ENCODE measurements at places on chromosomes 6 and 20. TPM values are rescaled to one million over a fixed set of nuclear protein-coding genes. Genes with fewer than 3 reads are reported as not detected.

GRCh38 chr20:11677428-11677827, 240.3 kb upstream of the BTBD3 start:
- DNase-seq: no peak

DNA sequence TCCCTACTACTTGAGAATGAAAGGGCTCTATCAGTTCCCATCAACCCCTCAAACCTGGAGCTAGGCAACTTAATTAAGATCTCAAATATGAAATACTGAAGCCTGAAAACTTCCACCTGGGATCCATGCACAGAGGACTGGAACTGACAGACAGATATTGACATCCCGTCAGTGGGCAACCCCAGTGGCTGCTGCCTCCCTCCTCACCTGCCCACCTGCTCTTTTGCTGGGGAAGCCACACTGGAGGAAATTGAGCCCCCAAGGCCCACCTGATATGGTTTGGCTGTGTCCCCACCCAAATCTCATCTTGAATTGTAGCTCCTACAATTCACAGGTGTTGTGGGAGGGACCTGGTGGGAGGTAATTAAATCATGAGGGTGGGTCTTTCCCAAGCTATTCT, 192.8 kb downstream of the LRFN2 start:
- DNase-seq: no peak

DNA sequence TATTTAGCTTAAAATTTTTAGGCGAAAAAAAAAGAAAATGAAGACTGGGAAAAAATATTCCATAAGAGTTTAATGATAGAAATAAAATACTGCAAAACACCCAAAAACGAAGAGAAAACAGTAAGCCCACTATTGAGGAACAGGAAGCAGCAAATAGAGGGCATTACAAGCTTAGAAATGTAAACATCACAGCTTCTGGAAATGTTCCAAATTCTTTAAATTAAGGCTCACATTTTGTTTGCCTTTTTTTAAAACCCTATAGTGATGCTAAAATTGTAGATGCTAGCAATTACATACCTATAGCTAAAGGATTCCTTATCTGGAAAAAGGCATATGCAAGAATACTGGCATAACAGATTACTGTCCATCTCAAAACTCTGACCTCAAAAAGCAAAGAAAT, 248.6 kb downstream of the KHDRBS2 start:
- no peak for DNase-seq

DNA sequence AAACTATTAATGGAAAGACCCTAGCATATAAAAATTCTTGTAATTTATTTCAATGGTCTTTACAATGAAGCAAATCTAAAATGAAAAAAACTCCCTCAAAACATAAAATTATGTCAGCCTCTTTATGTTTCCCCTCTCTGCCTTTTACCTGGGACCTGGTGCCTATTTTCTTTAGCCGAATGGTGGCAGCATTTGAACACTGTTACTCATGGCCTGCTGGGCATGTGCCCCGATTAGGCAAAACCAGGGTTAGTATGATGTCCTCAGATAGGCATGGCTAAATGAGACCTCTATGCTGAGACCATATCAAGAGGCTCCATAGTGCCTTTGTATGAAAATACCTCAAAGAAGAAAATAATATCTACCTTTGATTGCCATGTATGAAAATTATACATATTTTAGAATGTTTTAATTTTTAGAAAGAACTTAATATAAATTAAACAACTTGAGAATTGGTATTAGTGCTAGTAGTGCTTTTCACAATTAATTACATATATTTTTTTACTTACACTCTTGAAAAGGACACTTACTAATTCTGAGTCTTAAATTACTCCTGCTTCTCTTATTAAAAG, 22.5 kb upstream of the C6orf58 start:
- DNase-seq: peak; percentile 59

- DNase-seq: no peak
Observed at GRCh38 chr6:158150701-158151100, 17.4 kb downstream of the SERAC1 start.

THEMIS gene
- total RNA-seq: not detected

DNA sequence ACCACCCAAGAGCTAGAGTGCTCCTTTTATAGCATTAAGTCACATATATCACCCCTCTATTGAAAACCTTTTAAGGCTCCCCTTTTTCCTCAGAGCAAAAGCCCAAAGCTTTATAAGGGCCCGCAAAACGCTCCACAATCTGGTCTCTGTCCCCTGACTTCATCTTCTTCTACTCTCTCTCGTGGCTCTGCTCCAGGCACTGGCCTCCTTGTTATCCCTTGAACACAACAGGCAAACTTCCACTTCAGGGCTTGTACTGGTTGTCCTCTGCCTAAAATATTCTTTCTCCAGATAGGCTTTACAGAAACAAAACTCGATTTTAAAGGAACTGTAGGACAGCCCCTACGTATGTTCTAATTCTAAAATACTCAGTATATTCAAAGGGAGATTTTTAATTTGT, 44.0 kb upstream of the SPDEF start:
- no peak for DNase-seq

OR2H1 gene
- total RNA-seq: not detected

BCAS1 gene
- total RNA-seq: not detected

- DNase-seq: no peak
Observed at GRCh38 chr6:162190981-162191380, 536.6 kb downstream of the PRKN start.

BPIFB2 gene
- total RNA-seq: not detected

DNA sequence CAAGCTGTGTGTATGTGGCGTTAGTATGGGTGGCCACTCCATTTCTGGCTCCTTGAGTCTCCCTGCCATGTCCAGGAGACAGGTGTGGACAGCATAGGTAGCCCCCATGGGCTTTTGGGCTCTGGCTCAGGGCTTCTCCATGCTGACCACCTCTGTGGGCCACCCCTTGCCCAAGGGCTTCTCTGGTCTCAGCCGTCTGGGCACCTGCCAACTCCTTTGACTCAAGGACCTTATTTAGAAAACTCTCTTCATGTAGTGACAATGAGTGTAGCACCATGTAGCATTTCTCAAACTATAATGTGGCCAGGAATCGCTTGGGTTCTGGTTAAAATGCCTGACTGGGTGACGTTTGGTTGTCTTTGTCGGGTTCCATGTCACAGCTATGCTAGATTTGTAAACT, 5.1 kb upstream of the GTSF1L start:
- DNase-seq: no peak

POU5F1 gene
- total RNA-seq: 1.5 TPM

APMAP gene
- total RNA-seq: 60.6 TPM

KCNQ5 gene
- 28.9 TPM for total RNA-seq

ZNF391 gene
- 3.7 TPM for total RNA-seq

BPIFB1 gene
- total RNA-seq: not detected

- no peak for DNase-seq
Observed at GRCh38 chr6:156844089-156844488, 66.9 kb downstream of the ARID1B start.

GRCh38 chr20:59207742-59208357, 44.2 kb downstream of the ZNF831 start:
- DNase-seq: peak; percentile 31

CGA gene
- total RNA-seq: 0.53 TPM

RAMACL gene
- 0.14 TPM for total RNA-seq

DNA sequence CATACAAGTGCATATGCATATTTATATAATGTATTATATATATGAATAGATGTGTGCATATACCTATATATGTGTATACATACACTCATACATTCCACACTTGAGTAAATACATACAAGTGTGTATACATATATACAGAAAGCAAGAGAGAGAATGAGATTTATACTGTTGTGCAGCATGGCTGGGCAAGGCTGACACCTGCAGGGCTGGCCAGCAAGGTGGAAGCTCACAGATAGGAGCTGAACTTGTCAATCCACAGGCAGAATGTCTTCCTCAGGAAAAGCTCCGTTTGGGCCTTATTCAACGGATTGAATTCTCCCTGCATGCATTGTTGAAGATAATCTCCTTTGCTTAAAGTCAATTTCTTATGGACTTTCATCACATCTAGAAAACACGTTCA, 256.7 kb downstream of the ZNF217 start:
- DNase-seq: no peak

KIAA1755 gene
- not detected for total RNA-seq

BTN1A1 gene
- not detected for total RNA-seq

- peak; percentile 67 for DNase-seq
Observed at GRCh38 chr6:89432875-89433251, at the start of gene ANKRD6. Gene ANKRD6, plus strand, starts transcription at chr6:89433152. Its CDS starts 133,825 bp downstream, at chr6:89566977.

DCDC2 gene
- 0.06 TPM for total RNA-seq

DNA sequence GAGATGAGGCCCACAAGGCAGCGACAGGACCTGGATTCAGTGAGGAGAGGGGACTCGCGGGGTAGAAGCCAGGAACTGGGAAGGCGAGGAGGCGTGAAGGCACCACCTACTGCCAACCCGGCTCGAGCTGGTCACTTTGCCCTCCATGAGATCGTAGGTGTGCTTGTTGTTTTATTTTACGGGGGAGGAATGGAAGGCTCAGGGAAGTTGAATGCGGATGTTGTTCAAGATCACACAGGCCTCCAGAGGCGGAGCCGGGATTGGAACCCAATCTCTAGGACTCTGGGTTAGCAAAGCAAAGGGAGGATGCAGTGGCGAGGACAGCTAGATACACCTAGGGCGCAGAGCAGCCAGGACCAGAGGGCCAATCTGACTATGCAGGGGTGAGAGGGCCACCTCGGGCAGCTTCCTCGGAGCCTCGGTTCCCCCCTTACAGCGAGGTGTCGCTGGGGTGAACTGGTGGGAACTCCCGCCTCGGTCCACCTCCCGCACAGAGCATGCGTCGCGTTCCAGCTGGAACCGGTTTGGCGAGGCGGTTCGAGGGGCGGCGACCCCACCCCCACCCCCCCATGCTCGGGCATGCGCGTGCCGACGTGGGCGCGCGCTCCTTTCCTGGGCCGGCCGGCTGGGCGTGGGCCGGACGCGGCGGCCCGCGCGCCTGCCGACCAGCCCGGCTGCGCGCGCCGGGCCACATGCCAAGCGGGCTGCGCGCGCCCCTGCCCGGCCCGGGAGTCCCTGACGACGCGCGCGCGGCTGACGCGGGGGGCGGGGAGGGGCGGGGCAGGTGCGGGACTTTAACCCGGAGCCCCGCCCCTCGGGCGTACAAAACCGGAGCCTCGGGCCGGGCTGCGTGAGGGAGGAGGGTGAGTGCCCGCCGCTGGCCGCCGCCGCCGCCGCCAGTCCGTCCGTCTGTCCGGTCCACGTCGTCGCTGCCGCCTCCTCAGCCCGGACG, 80.4 kb upstream of the MYL9 start:
- DNase-seq: peak; percentile 96

DNA sequence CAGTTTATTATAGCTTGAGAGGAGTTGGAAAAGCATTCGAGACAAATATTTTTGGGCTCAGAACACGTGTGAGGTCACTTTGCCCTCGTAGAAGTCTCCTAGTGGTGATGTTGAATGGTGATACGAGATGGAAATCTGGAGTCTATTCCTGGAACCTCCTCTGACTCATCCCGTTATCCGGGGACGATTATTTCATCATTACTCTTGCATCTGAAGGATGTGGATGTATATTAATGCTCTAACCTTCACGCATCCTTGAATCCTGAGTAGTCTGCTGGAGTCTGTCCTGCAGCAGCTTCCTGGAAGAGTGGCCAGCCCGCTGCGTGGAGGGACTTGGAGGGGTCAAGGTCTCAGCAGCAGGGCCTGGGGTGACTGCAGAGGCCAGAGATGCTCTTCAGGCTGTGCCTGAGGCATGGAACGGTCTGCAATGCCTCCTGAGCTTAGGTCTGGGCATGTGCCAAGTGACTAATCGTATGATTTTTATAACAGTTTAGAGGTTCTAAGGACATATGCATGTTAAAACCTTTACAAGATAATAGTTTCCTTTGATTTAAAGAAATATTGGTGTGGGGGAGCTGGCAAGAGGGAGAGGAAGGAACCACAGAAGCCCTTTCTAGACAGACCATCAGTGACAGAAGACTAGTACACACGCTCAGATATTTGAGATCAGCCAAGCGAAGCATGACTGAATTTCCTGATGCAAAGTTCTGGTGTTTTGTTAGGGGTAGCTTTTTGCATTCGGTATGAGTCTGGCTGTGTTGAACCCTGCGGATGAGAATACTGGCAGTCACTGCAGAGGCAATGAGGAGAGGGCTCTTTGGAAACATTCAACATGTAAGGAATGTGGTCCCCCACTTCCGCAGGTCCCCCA, 400.2 kb downstream of the QKI start:
- peak; percentile 52 for DNase-seq

DNA sequence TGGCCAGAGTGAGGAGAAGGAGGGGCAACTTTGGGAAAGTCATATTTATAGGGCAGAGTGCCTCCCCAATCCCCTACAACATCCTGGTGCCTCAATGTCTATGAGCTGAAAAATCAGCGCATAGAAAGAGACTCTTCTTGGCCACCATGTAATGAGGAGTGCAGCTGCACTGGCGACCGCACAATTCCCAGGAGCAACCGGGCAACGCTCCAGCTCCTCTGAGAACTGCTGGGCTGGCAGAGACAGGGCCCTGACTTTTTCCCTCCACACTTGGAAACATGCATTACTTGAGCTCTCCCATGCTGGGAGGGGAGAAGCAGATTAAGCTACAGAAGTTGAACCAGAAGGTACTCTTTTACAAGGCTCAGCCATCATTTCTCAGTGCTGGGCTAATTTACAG, 31.4 kb upstream of the MARCKS start:
- peak; percentile 88 for DNase-seq

GRCh38 chr6:14452567-14453527, 335.3 kb downstream of the CD83 start:
- no peak for DNase-seq

- DNase-seq: no peak
Observed at GRCh38 chr6:25041485-25042035, 105.8 kb upstream of the RIPOR2 start.

GRCh38 chr6:127608554-127609270, 31.7 kb downstream of the C6orf58 start:
- no peak for DNase-seq

DNA sequence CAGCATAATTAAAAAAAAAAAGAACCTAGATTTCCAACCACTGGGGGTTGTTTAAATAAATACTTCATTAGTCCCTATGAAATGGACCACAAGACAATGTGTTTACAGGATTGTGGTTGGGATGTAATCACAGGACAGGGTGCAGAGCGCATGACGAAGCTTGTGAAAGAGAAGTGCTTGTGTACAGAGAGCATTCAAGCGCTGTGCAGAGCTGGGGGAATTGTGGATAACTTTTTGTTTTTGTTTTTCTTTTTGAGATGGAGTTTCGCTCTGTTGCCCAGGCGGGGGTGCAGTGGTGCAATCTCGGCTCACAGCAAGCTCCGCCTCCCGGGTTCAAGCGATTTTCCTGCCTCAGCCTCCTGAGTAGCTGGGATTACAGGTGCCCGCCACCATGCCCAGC, 22.3 kb downstream of the LAMA5 start:
- DNase-seq: no peak

GRCh38 chr20:63119121-63119962, 96.6 kb downstream of the YTHDF1 start:
- no peak for DNase-seq

DNA sequence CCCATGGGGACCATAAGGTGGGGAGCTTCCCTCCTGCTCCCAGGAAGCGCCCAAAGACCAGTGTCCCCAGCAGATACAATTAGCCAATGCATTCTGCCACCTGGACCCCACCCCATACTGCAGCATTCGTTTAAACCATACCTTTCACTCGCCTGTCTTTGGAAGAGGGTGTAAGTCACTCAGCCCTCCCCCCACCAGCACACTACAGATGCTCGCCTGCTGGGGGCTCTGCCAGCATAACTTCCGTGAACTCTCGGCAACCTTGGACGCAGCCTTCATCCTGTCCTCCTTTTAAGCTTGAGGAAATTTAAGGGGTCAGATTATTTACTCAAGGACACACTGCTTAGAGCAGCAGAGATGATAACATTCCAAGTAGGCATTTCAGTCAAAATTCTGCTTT, 94.4 kb upstream of the NAA20 start:
- DNase-seq: no peak

All from cardiac muscle cell (in vitro differentiated cells and primary cell).